IMR-90 (cell line): ENCODE measurements at places on chromosomes 7 and 10. TPM values are rescaled to one million over a fixed set of nuclear protein-coding genes. Genes with fewer than 3 reads are reported as not detected.
A peak's percentile ranks its signal among the peaks of the same experiment; 100 is the strongest.

GRCh38 chr7:142300689-142301088 is 42.8 kb upstream of the PRSS58 start:
- no peaks in the 10 kb centered on the region for H3K27me3 ChIP-seq
- no peaks in the 10 kb centered on the region for H3K36me3 ChIP-seq
- H3K27ac ChIP-seq, result no peak overlapping the region
- no peak overlapping the region for H3K4me3 ChIP-seq
- no peak for DNase-seq

- H3K4me3 ChIP-seq, result no peak overlapping the region
- no peaks in the 10 kb centered on the region for H3K4me1 ChIP-seq
- no peaks in the 10 kb centered on the region for H3K27me3 ChIP-seq
- no peak overlapping the region for H3K27ac ChIP-seq
Measured at GRCh38 chr10:131654471-131655087, 246.2 kb upstream of the PPP2R2D start.

- H3K4me1 ChIP-seq, result no peaks in the 10 kb centered on the region; the same call in 1 of the 2 replicates
- peaks cover 2% of the 10 kb centered on the region for H3K27me3 ChIP-seq
- H3K4me3 ChIP-seq, result no peak overlapping the region
- H3K36me3 ChIP-seq, result no peaks in the 10 kb centered on the region
- H3K27ac ChIP-seq, result no peak overlapping the region
- DNase-seq, result no peak
Measured at GRCh38 chr10:100020886-100021253, 11.1 kb upstream of the DNMBP start.

- H3K27ac ChIP-seq, result no peak overlapping the region
- DNase-seq, result peak; percentile 57
- no peaks in the 10 kb centered on the region for H3K36me3 ChIP-seq
- no peaks in the 10 kb centered on the region for H3K27me3 ChIP-seq
Measured at GRCh38 chr7:80432166-80432565, 79.7 kb downstream of the GNAT3 start.

GRCh38 chr7:142496545-142496991 is 238.7 kb upstream of the PRSS58 start:
- H3K27me3 ChIP-seq, result 0 out of 2 replicates have a peak, but pooled peaks cover 1% of the 10 kb centered on the region
- H3K36me3 ChIP-seq, result no peaks in the 10 kb centered on the region
- DNase-seq, result peak; percentile 54
- H3K4me1 ChIP-seq, result peaks cover 8% of the 10 kb centered on the region

DNA sequence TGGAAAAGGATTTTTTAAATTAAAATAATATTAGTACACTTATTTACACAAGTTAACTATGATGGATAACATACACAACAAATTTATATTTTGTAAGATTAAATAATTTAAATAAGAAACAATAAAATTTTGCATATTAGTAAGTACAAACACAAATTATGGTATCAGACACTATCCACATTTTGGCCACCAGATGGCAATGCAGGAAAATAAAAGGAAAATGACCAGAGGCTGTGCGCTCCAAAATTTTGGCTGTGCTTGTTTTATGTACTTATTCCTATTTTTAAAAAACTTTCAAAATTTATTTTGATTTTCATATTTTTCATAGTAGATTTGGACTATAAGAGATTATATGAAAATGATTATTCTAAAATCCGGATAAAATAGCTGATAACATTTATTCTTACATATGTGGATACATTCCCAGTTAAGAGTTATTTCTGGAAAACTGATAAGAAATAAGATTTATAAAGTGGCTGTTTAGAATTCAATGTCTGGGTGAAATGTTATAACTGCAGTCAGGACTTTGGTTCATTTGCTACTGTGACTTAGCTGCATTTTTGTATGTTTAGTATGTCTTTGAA is 274.7 kb upstream of the HGF start:
- no peak overlapping the region for H3K27ac ChIP-seq
- H3K4me3 ChIP-seq, result no peak overlapping the region
- peaks cover 3% of the 10 kb centered on the region for H3K4me1 ChIP-seq
- H3K36me3 ChIP-seq, result no peaks in the 10 kb centered on the region
- DNase-seq, result peak; percentile 58

GRCh38 chr7:81285142-81285871 is 366.5 kb upstream of the SEMA3C start:
- H3K4me3 ChIP-seq, result no peak overlapping the region
- H3K4me1 ChIP-seq, result 0 out of 2 replicates have a peak, but pooled peaks cover 2% of the 10 kb centered on the region

DNA sequence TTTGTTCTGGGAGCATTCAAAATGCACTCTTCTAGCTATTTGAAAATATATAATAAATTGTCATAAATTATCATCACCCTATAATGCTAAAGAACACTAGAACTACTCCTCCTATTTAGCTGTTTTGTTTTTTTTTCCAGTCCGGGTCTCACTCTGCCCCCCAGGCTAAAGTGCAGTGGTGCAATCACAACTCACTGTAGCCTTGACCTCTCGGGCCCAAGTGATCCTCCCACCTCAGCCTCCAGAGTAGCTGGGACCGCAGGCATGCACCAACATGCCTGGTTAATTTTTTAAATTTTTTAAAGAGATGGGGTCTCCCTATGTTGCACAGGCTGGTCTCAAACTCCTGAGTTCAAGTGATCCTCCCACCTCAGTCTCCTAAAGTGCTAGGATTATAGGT is 41.1 kb upstream of the MTPAP start:
- H3K36me3 ChIP-seq, result no peaks in the 10 kb centered on the region
- H3K4me3 ChIP-seq, result no peak overlapping the region
- H3K27me3 ChIP-seq, result peaks cover 12% of the 10 kb centered on the region

DNA sequence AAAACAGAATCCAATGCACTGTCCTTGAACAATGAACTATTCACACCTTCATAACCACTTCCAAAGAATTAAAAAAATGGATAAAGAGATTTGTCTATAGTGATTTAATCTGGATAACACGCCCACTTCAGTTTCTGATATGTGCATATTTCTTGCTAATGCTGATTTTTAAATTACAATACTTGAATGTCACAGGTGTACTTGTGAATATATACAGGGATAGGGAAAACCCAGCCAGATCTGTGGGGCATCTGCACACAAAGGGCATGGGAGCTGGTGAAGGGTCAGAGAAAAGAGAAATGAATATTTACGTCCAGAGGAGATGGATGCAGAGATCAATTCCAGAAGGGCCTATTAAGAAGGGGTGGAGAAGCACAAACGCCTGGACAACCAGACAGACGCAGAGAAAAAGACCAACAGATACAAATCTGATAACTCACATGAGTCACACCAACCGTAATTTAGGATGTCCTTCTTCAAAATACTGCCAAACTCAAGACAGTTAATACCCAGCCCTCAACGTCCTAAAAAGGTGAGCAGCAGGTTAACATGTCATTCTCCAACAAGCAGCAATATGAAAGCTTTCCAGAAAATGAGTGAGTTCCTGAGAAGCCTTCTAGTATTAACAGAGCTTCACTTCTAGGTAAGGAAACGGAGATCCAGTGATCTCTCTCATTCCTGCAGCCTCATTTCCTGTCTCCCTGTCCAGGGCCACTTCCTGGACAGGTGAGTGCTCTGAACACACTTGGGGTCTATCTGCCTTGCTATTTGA is 41.9 kb downstream of the PIP4K2A start:
- H3K4me1 ChIP-seq, result no peaks in the 10 kb centered on the region; the same call in 1 of the 2 replicates
- H3K27me3 ChIP-seq, result no peaks in the 10 kb centered on the region
- no peaks in the 10 kb centered on the region for H3K36me3 ChIP-seq
- no peak for DNase-seq

- H3K4me1 ChIP-seq, result 0 out of 2 replicates have a peak, but pooled peaks cover 1% of the 10 kb centered on the region
- H3K27ac ChIP-seq, result no peak overlapping the region
- H3K36me3 ChIP-seq, result no peaks in the 10 kb centered on the region
- H3K4me3 ChIP-seq, result no peak overlapping the region
- no peak for DNase-seq
Measured at GRCh38 chr7:152076324-152076821, 50.9 kb downstream of the GALNT11 start.

DNA sequence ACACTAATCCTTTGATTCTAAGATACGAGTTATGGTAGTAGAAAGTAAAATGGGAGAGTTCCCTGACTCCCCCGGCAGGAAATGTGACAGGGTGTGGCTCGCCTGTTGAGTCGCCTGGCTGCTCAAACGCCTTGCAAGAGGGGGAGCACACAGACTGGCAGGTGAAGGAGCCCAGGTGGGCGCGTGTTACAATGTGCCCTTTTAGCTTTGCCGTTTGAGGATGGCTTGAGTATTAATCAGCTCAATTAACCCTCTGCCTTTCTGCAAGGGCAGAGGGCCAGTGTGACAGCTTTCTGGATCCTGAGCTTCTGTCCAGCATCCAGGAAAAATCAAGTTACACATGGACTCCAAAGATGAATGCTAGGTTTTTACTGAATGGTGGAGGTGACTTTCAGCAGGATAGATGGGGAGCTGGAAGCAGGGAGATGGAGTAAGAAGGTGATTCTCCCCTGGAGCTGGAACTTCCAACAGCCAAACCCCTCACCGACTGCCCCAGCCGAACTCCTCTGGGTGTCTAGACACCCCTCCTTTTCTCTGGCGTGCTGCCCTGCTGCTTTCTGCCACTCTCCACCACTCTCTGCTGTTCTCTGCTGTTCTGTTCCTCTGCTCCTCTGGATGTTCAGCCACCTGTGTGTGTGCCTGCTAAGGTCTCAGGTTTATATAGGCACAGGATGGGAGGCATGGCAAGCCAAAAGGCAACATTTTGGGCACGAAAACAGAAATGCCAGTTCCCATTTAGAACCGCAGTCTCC is 548.8 kb upstream of the KCND2 start:
- H3K27me3 ChIP-seq, result no peaks in the 10 kb centered on the region
- H3K27ac ChIP-seq, result no peak overlapping the region
- DNase-seq, result no peak
- H3K4me1 ChIP-seq, result no peaks in the 10 kb centered on the region
- H3K36me3 ChIP-seq, result no peaks in the 10 kb centered on the region

DNA sequence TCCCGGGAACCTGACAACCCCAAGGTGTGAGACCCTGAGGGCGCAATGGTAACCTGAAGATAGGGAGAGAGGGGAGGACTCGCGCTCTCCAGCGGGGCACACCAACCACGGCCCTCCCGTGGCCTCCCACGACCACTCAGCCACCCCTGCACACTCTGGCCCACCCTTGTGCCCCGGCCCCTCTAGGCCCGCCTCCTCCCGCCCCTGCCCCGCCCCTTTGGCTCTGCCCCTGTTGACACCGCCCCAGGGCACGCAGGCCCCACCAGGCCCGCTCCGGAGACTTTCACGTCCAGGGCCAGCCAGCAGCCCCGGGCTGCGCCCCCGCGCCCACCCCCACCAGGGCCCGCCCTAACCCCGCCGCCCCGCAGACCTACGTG is 10.9 kb downstream of the ATG9B start:
- H3K36me3 ChIP-seq, result no peaks in the 10 kb centered on the region
- DNase-seq, result no peak
- no peak overlapping the region for H3K4me3 ChIP-seq
- H3K4me1 ChIP-seq, result peaks cover 10% of the 10 kb centered on the region; the same call in 1 of the 2 replicates
- no peak overlapping the region for H3K27ac ChIP-seq

DNA sequence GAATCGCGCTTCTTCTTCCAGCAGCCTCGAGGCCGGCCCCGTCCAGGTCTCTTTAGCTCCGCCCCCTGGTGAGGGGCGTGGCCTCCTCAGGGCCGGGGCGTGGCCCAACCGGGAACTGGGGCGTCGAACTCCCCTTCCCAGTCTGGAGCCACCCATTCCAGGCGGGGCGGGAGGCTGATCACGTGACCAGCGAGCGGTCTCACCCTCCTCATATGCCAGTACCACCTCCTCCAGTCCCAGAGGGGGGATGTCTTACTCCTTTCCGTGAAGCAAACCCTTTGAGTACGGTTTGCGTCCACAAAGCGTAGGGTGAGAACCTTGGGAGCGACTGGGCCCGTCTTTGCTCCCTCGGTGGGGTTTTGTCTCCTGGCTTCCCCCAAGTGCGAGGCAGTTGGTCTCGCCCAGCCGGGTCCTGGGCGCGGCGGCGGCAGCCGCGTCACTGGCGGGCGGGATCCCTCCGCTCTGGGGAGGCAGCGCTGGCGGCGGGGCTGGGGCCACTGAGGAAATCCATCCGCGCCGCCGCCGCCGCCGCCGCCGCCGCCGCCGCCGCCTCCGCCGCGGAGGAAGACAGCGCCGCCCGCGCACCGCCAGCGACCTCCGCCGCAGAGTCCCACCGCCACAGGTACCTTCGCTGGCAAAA is at the start of gene GNB2:
Gene GNB2, plus strand, starts transcription at position 439 of the 640 bp plus-strand sequence. CDS start 2,526 bp downstream, outside the sequence.
- H3K4me1 ChIP-seq, result peaks cover 4% of the 10 kb centered on the region; the same call in 1 of the 2 replicates
- peaks cover 19% of the 10 kb centered on the region for H3K36me3 ChIP-seq
- H3K4me3 ChIP-seq, result peak within 1 kb of the TSS; percentile 85
- peak within 1 kb of the TSS; percentile 97 for H3K27ac ChIP-seq
- peak; percentile 99 for DNase-seq
- no peaks in the 10 kb centered on the region for H3K27me3 ChIP-seq

- H3K4me1 ChIP-seq, result peaks cover 4% of the 10 kb centered on the region
- H3K4me3 ChIP-seq, result no peak overlapping the region
- peak; percentile 52 for DNase-seq
- H3K27me3 ChIP-seq, result no peaks in the 10 kb centered on the region
- no peaks in the 10 kb centered on the region for H3K36me3 ChIP-seq
Measured at GRCh38 chr10:35135861-35136260, 9.2 kb downstream of the CREM start.

Gene STOX1
- 0.03 TPM in 1 of 2 replicates, not detected in the other for polyA plus RNA-seq

Gene ZCCHC24
- polyA plus RNA-seq, result 25.9 and 29.9 TPM in 2 replicates

Gene ANKRD1
- polyA plus RNA-seq, result 7.4 and 8.0 TPM in 2 replicates

Gene ANKRD2
- 0.40 and 0.65 TPM in 2 replicates for polyA plus RNA-seq

Gene FZD8
- polyA plus RNA-seq, result 3.9 and 4.8 TPM in 2 replicates

Gene RPEL1
- 0.07 and 0.26 TPM in 2 replicates for polyA plus RNA-seq

Gene UNCX
- polyA plus RNA-seq, result not detected in 2 replicates

Gene CCDC172
- not detected in 2 replicates for polyA plus RNA-seq
